MCF 10A (cell line): ENCODE measurements at places on chromosomes 6 and 20. TPM values are rescaled to one million over a fixed set of nuclear protein-coding genes. Genes with fewer than 3 reads are reported as not detected.
A peak's percentile ranks its signal among the peaks of the same experiment; 100 is the strongest.

FABP7 gene
- not detected in 2 replicates for total RNA-seq

LY6G6C gene
- 0.32 TPM in 1 of 2 replicates, not detected in the other for total RNA-seq

ADIG gene
- total RNA-seq: not detected in 2 replicates

POM121L2 gene
- total RNA-seq: not detected in 2 replicates

TRIM15 gene
- total RNA-seq: 0.79 TPM in 1 of 2 replicates, not detected in the other

PNLDC1 gene
- total RNA-seq: not detected in 2 replicates

PROKR2 gene
- total RNA-seq: not detected in 2 replicates

GRCh38 chr6:34057191-34057590 is 88.7 kb downstream of the GRM4 start:
- no peak overlapping the region for H3K4me3 ChIP-seq
- peaks cover 7% of the 10 kb centered on the region for H3K4me1 ChIP-seq
- DNase-seq: no peak
- H3K27ac ChIP-seq: no peak overlapping the region

- H3K4me3 ChIP-seq: no peak overlapping the region
- H3K27ac ChIP-seq: no peak overlapping the region
- DNase-seq: no peak
- peaks cover 13% of the 10 kb centered on the region for H3K4me1 ChIP-seq
- no peaks in the 10 kb centered on the region for H3K36me3 ChIP-seq
Measured at GRCh38 chr20:10282979-10283456, 64.4 kb downstream of the SNAP25 start.

- H3K27me3 ChIP-seq: no peaks in the 10 kb centered on the region
- H3K4me3 ChIP-seq: no peak overlapping the region
- DNase-seq: no peak
- no peaks in the 10 kb centered on the region for H3K36me3 ChIP-seq
- H3K4me1 ChIP-seq: no peaks in the 10 kb centered on the region
- no peak overlapping the region for H3K27ac ChIP-seq
Measured at GRCh38 chr6:130928158-130928912, 101.1 kb downstream of the SMLR1 start.

DNA sequence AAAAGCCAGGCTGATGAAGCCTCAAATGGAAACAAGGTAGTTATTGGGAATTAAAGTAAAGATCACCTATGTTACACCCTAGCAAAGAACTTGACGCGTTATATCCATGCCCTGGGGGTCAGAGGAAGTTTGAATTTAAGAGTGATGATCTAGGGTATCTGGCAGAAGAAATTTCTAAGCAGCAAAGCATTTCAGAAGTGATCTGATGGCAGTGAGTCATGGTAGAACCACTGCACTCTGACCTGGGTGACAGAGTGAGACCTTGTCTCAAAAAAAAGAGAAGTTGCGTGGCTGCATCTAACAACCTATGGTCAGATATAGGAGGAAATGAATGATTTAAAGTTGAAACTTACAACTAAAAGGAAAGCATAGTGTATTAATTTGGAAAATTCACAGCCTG is 45.2 kb downstream of the SCP2D1 start:
- H3K36me3 ChIP-seq: no peaks in the 10 kb centered on the region
- DNase-seq: no peak
- no peaks in the 10 kb centered on the region for H3K27me3 ChIP-seq

DNA sequence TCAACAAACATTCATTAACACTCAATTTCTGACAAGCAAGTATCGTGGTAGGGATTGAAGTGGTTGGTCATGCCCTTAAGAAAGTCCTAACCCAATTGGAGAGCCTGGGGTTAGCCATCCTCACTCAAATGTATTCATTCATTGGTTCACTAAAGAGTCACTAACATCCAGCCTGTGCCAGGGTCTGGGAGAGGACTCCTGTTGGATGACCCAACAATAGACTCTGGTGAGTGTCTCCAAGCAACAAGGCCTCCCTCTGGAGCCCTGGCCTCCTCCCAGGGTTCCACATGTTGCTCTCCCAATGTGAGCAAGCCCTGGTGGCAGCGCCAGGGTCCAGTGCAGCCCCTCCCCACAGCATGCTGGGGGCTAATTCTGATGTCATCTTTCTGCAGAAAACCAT is at the start of gene BPIFA3:
Gene BPIFA3, plus strand, starts transcription at position 301 of the 400 bp plus-strand sequence. CDS start 185 bp downstream, outside the sequence.
- H3K4me3 ChIP-seq: no peak within 1 kb of the TSS
- DNase-seq: no peak
- H3K27me3 ChIP-seq: peaks cover 88% of the 10 kb centered on the region
- H3K36me3 ChIP-seq: no peaks in the 10 kb centered on the region

- H3K4me3 ChIP-seq: peak within 1 kb of the TSS; percentile 90
- peaks cover 19% of the 10 kb centered on the region for H3K4me1 ChIP-seq
- DNase-seq: peak; percentile 65
- peak within 1 kb of the TSS; percentile 56 for H3K27ac ChIP-seq
Measured at GRCh38 chr6:4134841-4135664, at the start of gene ECI2. Gene ECI2, minus strand, starts transcription at chr6:4135575. Its CDS starts 15 bp downstream, at chr6:4135560.

- H3K4me3 ChIP-seq: peak overlapping the region; percentile 73
- DNase-seq: peak; percentile 78
- H3K4me1 ChIP-seq: peaks cover 41% of the 10 kb centered on the region
- no peaks in the 10 kb centered on the region for H3K36me3 ChIP-seq
- H3K27me3 ChIP-seq: no peaks in the 10 kb centered on the region
Measured at GRCh38 chr6:118709859-118710350, 58.5 kb upstream of the CEP85L start.

DNA sequence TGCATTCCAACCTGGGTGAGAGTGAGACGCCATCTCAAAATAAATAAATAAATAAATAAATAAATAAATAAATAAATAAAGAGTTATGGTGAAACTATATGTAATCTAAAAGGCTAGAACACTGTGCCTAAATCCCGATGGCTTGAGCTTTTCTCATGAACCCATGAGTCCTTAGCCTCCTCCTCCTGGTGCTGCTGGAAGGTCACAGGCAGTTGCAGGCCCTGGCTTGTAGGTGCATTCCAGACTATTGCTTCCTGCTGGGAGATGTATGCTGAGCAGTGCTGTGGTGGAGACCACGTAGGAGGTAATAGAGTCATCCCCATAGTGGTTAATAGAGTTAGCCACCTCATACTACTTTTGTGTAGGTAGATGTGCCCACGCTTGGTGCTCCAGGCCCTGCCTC is 12.5 kb downstream of the PTK7 start:
- DNase-seq: peak; percentile 78
- H3K27ac ChIP-seq: peak overlapping the region; percentile 79
- no peaks in the 10 kb centered on the region for H3K27me3 ChIP-seq

- DNase-seq: no peak
- peaks cover 4% of the 10 kb centered on the region for H3K4me1 ChIP-seq
- H3K36me3 ChIP-seq: peaks cover 18% of the 10 kb centered on the region
Measured at GRCh38 chr6:38158762-38159350, 339.3 kb downstream of the ZFAND3 start.

DNA sequence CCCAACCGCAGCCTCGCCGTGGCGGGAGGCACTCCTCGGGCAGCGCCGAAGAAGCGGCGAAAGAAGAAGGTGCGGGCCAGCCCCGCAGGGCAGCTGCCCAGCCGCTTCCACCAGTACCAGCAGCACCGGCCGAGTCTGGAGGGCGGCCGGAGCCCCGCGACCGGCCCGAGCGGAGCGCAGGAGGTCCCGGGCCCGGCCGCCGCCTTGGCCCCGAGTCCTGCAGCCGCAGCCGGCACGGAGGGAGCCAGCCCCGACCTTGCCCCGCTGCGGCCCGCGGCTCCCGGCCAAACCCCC is 525 bp downstream of the PNRC1 start:
- H3K36me3 ChIP-seq: peaks cover 61% of the 10 kb centered on the region
- H3K27ac ChIP-seq: peak overlapping the region; percentile 92
- DNase-seq: no peak
- H3K4me3 ChIP-seq: peak overlapping the region; percentile 96
- peaks cover 19% of the 10 kb centered on the region for H3K4me1 ChIP-seq

DNA sequence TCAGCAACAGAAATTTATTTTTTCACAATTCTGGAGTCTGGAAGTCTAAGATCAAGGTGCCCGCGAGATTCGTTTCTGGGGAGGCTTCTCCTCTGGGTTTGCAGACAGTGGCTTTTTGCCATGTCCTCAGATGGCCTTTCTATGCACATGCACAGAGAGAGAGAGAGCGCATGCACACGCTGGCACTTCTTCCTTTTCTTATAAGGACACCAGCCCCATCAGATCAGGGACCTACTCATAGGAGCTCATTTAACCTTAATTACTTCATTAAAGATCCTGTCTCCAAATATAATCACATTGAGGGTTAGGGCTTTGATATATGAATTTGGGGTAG is 260.7 kb upstream of the PLCB4 start:
- no peak overlapping the region for H3K4me3 ChIP-seq
- no peaks in the 10 kb centered on the region for H3K27me3 ChIP-seq
- no peak for DNase-seq

- no peaks in the 10 kb centered on the region for H3K27me3 ChIP-seq
- no peak for DNase-seq
- H3K4me1 ChIP-seq: peaks cover 7% of the 10 kb centered on the region
- peak overlapping the region; percentile 83 for H3K27ac ChIP-seq
- H3K4me3 ChIP-seq: peak overlapping the region; percentile 93
- peaks cover 30% of the 10 kb centered on the region for H3K36me3 ChIP-seq
Measured at GRCh38 chr6:28251661-28252008, 434 bp downstream of the ZKSCAN4 start.

DNA sequence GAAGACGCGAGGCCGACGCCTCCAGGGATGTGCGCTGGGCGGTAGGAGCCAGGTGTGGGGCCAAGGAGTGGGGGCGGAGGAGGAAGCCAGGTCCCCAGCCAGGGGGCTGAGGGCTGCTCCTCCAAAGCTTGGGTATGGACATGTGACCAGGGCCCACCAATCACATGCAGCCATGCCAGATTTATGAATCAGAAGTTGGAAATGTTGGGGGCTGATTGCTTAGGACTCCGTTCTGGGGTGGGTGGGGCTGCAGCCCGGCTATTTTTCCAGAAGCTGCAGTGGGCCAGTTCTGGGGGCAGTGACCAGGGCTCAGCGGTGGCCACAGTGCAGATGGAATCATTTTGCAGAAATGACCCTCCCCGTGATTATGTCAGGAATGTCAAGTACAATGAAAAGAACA is 96.0 kb downstream of the CEBPB start:
- peaks cover 22% of the 10 kb centered on the region for H3K4me1 ChIP-seq
- no peak overlapping the region for H3K4me3 ChIP-seq
- H3K27me3 ChIP-seq: no peaks in the 10 kb centered on the region
- peak; percentile 53 for DNase-seq

GRCh38 chr6:170434821-170435155 is 118.3 kb downstream of the PSMB1 start:
- DNase-seq: no peak
- H3K4me3 ChIP-seq: no peak overlapping the region
- H3K27me3 ChIP-seq: no peaks in the 10 kb centered on the region
- no peak overlapping the region for H3K27ac ChIP-seq
